ENCODE measurements at places on chromosomes 13 and 19.

DNA sequence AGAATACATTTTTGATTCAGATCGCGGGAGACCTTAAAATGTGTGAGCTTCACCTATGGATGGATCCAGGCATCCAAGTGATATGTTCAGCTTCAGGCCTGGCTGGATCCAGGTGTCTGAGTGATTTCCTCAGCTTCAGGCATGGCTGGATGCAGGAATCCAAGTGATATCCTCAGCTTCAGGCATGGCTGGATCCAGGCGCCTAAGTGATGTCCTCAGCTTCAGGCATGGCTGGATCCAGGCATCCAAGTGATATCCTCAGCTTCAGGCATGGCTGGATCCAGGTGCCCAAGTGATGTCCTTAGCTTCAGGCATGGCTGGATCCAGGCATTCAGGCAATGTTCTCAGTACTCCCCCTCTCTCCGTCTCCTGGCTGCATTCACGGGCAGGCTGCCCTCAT is 60.7 kb downstream of the KCNC3 start:
- no peak overlapping the region for H3K4me3 ChIP-seq
- no peak overlapping the region for H3K27ac ChIP-seq
- DNase-seq, result no peak
- H3K27me3 ChIP-seq, result no peaks in the 10 kb centered on the region
- no peaks in the 10 kb centered on the region for H3K4me1 ChIP-seq
- H3K36me3 ChIP-seq, result peaks cover 4% of the 10 kb centered on the region

GRCh38 chr19:5024282-5024681 is 55.4 kb downstream of the KDM4B start:
- H3K4me3 ChIP-seq, result no peak overlapping the region
- no peaks in the 10 kb centered on the region for H3K27me3 ChIP-seq
- peaks cover 2% of the 10 kb centered on the region for H3K4me1 ChIP-seq
- no peak overlapping the region for H3K27ac ChIP-seq
- DNase-seq, result no peak

- H3K4me3 ChIP-seq, result no peak overlapping the region
- peaks cover 5% of the 10 kb centered on the region for H3K36me3 ChIP-seq
- H3K4me1 ChIP-seq, result no peaks in the 10 kb centered on the region
- H3K27me3 ChIP-seq, result no peaks in the 10 kb centered on the region
These were observed 1359.0 kb downstream of the OLFM4 start for GRCh38 chr13:54387625-54388024.

DNA sequence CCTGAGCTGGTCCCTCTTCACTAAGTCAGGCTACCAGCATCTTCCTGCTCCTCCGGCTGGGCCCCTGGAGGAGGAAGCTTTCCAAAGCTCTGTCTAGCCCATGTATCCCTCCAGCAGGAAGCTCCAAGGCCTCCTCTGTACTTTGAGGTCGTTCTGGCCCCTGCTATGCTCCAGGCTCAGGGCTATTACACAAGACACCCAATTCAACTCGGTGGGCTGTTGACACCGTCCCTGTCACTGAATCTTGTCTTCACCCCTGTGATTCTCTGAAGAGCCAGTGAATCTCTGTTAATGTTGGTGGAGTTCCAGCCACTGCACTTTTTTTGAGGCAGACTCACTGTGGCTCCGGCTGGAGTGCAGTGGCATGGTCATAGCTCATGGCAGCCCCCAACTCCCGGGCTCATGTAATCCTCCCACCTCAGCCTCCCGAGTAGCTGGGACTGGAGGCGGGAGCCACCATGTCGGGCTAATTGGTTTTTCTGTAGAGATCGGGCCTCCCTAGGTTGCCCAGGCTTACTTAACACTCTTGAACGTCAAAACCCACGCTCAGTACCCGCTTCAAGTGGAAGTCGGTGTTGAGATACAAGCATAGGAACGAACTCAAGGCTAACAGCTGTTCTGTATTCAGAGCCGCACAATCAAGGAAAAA is 512 bp upstream of the REX1BD start:
- DNase-seq, result no peak
- H3K27me3 ChIP-seq, result peaks cover 19% of the 10 kb centered on the region
- H3K4me1 ChIP-seq, result peaks cover 14% of the 10 kb centered on the region
- peak overlapping the region; percentile 91 for H3K4me3 ChIP-seq
- H3K36me3 ChIP-seq, result no peaks in the 10 kb centered on the region
- H3K27ac ChIP-seq, result peak overlapping the region; percentile 76

DNA sequence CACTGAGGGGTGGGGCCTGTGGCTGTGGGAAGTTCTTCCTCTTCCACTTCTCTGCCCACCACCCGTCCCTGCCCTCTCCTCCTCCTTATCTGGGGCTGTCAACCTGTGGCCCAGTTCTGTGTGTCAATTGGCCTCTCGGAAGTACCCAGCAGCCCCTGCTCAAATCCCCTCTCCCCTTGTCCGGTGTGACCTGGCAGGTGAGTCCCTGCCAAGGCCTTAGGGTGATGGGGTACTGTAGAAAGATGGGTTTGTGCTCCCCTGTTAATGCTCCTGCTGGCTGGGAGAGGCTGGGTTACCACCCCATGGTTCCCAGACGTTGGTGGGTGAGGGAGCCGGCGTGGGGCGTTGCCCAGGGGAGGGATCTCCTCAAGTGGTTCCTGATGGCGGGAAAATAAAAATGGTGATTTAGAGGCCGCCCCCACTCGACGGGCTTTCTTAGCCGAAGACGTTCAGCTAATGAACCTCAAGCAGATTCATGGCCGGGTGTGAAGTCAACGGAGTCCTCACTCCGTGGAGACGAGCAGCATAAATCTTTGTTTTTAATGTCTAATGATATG is 141.2 kb downstream of the URI1 start:
- no peaks in the 10 kb centered on the region for H3K4me1 ChIP-seq
- H3K27me3 ChIP-seq, result peaks cover 14% of the 10 kb centered on the region
- no peaks in the 10 kb centered on the region for H3K36me3 ChIP-seq
- no peak overlapping the region for H3K27ac ChIP-seq
- H3K4me3 ChIP-seq, result no peak overlapping the region

GRCh38 chr19:14400951-14401431 is 18.1 kb downstream of the DDX39A start:
- DNase-seq, result no peak
- no peak overlapping the region for H3K4me3 ChIP-seq
- H3K4me1 ChIP-seq, result no peaks in the 10 kb centered on the region
- H3K27ac ChIP-seq, result no peak overlapping the region
- no peaks in the 10 kb centered on the region for H3K27me3 ChIP-seq

Data from type B pancreatic cell (in vitro differentiated cells).